ENCODE measurements at places on chromosomes 3 and 15.

- no peak for DNase-seq
Measured at GRCh38 chr3:15645246-15645645, 43.7 kb downstream of the BTD start.

- no peak for DNase-seq
Measured at GRCh38 chr3:129809297-129809696, 84.2 kb downstream of the TMCC1 start.

GRCh38 chr3:66138336-66139313 lies 82.2 kb upstream of the SLC25A26 start:
- peak; percentile 19 for DNase-seq

GRCh38 chr3:28951772-28952556 lies 328.9 kb upstream of the RBMS3 start:
- no peak for DNase-seq

- DNase-seq, result no peak
Measured at GRCh38 chr3:72006631-72007556, 221.9 kb upstream of the PROK2 start.

GRCh38 chr3:57743496-57743895 lies 12.6 kb upstream of the SLMAP start:
- DNase-seq, result no peak

DNA sequence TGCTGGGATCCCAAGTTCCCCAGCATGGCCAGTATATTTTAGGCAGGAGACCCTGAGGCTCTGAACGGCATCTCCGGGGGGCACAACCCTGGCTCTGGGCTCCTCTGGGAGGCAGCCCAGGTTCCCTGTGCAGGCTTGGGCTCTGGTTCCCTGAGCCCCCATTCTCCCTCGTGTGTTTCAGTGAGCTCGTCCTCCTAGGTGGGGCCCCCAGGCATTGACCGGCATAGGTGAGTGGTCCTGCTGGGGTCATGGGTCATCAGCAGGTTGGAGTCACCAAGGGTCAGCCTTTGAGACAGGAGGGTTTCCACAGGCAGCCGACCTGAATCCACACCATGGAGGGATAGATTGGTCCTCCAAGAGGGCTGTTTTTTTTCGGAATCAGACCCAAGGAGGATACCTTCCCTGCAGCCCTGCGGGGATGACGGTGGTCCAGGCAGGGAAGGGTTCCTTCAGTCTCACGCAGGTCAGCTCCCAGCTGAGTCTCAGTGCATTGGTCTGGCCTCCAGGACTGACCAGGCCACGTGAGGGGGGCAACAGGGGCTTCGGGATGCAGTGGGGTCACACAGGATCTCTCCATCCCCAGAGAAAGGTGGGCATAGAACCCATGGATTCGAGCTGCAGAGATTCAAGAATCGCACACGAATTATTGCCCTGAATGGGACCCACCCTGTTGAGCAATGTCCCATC lies 226.0 kb downstream of the SNRPN start:
- DNase-seq, result no peak
